ENCODE measurements at places on chromosomes 3 and 15. TPM values are rescaled to one million over a fixed set of nuclear protein-coding genes. Genes with fewer than 3 reads are reported as not detected.

GABRR3 gene
- total RNA-seq, result not detected

UACA gene
- total RNA-seq, result not detected

SAXO2 gene
- total RNA-seq, result 6.6 TPM

HHATL gene
- total RNA-seq, result not detected

CKMT1B gene
- total RNA-seq, result 3.8 TPM

PPM1L gene
- total RNA-seq, result 14.7 TPM

ATP13A3 gene
- total RNA-seq, result 79.5 TPM

CMSS1 gene
- 46.6 TPM for total RNA-seq

ECE2 gene
- total RNA-seq, result not detected

SPINT1 gene
- 2.0 TPM for total RNA-seq

MEX3B gene
- total RNA-seq, result 5.8 TPM

ADAMTS17 gene
- total RNA-seq, result not detected

THSD4 gene
- not detected for total RNA-seq
